ENCODE measurements at places on chromosomes 2 and 18.

DNA sequence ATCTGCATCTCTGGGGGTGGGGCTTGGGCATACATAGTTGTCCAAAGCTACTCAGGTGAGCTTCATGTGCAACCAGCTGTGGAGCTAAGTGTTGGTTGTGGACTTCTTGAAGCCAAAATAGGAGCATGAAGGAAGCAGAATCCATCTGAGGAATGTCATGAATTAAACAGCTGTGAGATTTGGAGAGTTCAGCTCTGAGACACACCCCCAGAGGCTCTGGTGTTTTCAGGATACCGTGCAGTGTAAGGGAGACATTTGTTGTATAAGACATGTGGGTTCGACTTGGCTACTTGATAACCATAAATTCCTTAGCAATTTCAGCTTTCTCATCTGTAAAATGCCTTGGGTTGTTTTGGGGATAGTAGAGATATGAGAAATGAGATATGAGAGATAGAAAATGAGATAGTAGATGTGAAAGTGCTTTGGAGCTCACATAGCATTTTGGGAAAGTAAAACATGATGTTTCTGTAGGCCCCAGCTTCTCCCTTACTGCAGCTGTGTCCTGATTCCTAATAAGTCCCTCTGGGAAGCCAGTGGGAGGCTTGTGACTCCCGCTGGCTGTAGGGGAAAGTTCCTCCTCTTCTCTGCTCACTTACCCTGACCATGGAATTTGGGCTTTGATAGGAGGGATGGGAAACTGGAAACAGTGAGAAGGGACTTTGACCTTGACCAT lies 50.0 kb downstream of the DPYSL5 start:
- DNase-seq, result no peak

DNA sequence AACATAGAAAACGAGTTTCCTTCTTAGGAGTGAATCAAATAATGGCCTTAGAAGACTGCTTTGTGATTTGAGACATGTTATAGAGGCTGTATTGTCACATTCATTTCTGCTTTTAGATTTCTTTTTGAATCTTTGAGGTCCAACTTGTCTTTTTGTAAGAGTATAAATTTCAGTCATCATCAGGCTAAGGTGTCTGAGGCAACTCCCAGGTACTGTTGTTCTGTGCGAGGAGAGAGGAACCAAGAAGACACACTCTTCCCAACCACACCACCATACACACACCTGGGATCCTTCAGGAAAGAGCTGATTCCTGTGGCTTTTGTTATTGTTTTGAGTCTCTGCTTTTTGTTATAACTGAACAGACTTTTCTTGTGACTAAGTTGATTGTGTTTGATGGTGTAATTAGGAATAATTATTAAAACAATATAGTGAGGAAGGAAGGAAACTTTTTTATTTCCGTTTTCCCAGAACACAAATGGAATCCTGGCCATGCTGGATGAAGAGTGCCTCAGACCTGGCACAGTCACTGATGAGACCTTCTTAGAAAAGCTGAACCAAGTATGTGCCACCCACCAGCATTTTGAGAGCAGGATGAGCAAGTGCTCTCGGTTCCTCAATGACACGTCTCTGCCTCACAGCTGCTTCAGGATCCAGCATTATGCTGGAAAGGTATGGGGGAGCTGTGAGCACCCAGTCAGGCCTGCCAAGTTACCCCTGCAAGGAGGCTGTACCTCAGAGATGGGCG lies 140.4 kb downstream of the MYO1B start:
- DNase-seq, result no peak

DNA sequence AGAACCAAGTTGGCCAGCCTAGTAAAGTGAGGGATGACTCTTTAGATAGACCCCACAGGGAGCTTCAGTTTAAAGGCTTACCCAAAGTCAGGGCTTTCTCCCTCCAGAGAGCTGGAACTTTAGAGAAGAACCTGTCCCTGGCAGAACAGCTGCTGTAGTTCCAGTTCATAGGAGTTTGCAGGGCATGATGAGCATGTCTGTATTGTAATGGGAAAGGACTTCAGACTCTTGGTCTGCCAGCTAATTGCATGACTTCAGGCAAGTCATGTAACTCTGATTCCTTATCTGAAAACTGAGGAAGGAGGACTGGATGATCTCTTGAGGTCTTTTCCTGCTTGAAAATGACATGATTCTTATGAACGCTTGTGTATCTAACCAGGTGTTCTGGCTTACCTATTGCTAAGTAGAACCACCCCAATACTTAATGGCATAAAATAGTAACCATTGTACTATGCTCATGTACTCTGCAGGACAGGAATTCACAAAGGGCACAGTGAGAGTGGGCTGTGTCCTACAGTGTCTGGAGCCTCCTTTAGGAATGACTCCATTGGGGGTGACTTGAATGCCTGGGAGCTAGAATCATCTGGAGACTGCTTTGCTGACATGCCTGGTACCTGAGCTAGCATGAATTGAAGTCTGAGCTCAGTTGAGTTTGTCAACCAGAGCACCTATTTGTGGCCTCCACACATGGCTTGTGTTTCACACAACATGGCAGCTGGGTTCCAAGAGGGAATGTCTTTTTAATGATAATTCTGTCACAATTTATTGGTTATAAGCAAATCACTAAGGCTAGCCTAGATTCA lies 18.9 kb downstream of the SP5 start:
- no peak for DNase-seq

DNA sequence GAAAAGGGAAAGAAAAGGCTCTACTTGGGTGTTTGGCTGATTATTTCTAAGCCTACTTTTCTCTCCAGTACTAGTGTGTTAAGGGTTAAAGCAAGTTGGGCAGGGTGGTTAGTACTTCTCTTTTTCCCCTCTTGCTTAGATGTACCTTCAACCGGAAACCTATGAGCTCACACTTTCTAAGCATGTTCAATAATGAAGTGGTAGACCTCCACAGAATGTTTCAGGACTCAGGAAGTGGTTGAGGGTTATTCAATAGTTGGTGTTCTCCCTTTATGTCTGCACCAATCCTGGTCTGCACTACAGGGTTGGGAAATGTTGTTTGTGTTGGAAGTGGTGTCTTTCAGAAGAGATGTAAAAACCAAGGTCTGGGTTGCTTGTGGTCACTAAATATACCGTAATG lies 137.1 kb downstream of the ZEB2 start:
- DNase-seq, result no peak

GRCh38 chr2:152924722-152925121 lies 206.3 kb downstream of the ARL6IP6 start:
- no peak for DNase-seq

Measured in NCI-H1048 (cell line).